ENCODE measurements at places on chromosomes 1 and 21. TPM values are rescaled to one million over a fixed set of nuclear protein-coding genes. Genes with fewer than 3 reads are reported as not detected.
A peak's percentile ranks its signal among the peaks of the same experiment; 100 is the strongest.

Gene SLC2A5
- total RNA-seq = not detected

Gene COL8A2
- total RNA-seq = 0.58 TPM

Gene SH2D1B
- total RNA-seq = 0.04 TPM

Gene PADI1
- 0.73 TPM for total RNA-seq

Gene INSRR
- total RNA-seq = not detected

Gene LENEP
- total RNA-seq = not detected

Gene SLC5A9
- total RNA-seq = not detected

Gene TCHHL1
- not detected for total RNA-seq

Gene COL11A1
- total RNA-seq = not detected

GRCh38 chr21:38806153-38806941, 618 bp downstream of the ETS2 start:
- no peak for DNase-seq

GRCh38 chr1:246151796-246152434, 355.2 kb downstream of the SMYD3 start:
- DNase-seq = no peak

DNA sequence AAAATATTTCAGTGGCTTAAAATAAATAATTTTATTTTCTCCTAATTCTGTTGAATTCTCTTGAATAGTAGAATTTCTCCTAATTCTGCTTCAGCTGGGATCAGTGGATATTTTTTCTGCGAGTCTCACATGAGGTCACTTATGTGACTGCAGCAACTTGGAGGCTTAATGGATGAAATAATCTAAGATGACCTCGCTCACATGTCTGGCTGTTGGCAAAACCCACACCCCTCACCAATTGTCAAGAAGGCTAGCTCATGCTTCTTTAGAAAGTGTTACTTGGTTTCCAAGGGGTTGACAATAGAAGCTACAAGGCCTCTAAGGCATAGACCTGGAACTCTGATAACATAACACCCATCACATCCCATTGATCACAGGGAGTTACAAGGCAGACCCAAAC, 156.9 kb upstream of the DPYD start:
- DNase-seq = no peak

GRCh38 chr1:215273838-215274516, 191.4 kb downstream of the KCNK2 start:
- peak; percentile 94 for DNase-seq

- no peak for DNase-seq
Observed at GRCh38 chr1:64798872-64799271, 54.0 kb downstream of the RAVER2 start.

GRCh38 chr1:89363196-89363595, 663 bp upstream of the GBP6 start:
- peak; percentile 62 for DNase-seq

DNA sequence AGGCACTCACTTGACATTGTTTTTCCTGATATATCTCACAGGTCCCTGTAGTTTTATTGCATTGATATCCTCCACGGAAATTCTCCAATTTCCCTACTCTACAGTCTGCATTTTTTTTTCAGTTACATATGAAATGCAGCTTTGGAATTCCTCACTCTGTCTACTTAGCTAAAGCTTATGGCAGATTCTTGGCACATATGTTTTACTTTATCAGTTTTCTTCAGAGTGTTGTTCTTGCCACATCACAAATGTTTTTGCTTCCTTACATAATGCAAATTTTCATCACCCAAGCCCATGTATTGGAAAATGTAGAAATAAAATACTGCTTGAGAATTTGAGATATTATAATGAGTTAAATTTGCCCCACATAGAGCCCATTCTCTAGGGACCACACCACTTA, 1895.1 kb downstream of the MRPL39 start:
- DNase-seq = no peak

GRCh38 chr1:10045480-10046355, 13.0 kb downstream of the UBE4B start:
- no peak for DNase-seq

DNA sequence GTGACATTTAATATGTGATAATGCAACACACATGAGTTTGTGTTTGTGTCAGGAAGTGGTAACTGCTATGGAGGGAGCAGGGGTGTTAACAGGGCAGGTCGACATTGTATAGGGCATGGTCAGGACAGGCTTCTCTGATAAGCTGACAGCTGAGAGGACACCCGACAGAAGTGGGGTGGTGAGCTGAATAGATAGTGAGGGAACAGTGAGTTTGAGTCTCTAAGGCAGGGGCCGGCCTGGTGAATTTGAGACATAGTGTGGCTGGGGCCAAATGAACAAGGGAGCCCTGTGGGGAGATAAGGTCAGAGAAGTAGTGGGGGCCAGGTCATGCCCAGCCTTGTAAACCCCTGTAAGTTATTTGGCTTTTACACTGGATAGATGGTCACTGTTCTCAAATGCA, 217.4 kb upstream of the KIAA0040 start:
- DNase-seq = no peak

DNA sequence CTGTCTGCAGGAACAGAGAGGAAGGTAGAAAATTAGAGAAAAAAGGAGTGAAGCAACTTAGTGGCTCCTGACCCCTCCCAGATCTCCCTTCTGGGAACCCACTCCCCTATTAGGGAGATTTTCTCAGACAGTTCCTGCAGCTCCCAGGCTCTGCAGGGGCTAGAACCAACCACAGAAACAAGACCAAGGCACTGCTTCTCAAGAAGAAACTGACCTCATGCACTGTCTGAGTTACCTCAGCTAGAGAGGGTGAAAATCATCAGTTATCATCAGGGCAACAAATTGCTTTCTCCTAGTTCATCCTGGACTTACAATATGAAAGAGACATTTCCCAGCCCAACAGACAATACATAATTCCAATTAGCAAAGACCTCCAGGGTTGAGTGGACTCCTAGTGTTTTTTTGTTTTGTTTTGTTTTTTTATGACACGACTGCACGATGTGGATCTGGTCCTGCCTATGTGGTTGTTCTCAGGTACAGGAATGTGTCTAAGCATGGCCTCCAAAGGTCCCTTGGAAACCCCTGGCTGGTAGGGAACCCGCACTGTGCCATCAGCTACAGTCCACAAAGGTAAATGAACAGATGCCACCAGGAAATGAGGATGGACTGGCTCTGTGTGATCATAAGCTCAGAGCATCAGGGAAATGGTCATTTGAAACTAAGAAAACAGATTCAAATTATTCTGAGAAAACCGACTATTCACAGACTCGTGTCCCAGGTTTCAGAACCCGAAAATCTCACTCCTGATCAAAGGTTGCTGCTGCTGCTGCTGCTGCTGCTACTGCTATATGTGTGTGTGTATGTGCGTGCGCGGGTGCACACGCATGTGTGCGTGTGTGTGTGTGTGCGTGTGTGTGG, 65.3 kb downstream of the LAMC2 start:
- DNase-seq = no peak

DNA sequence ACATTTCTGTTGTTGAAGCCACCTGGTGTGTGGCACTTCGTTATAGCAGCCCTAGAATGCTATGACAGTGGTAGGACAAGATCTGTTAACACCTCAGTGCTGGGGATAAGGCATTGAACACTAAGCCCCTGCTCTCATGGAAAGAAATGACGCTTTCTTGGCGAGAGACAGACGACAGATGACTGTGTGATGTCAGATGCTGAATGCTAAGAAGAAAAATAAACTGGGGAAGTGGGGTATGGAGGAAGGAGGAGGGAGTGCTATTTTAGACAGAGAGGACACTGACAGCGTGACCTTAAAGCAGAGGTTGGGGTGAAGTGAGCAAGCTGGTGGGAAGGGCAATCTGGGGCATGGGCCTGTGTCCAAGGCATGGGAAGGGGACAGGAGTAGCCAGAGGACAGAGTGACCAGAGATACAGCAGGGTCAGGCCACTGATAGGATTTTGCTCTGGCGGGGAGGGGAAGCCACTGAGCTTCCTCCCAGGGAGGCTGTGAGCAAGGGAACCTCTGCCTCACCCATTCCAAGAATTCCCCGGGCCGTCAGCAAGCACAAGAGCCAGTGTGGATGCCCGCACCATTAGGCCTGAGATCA, 15.2 kb downstream of the DOP1B start:
- no peak for DNase-seq

DNA sequence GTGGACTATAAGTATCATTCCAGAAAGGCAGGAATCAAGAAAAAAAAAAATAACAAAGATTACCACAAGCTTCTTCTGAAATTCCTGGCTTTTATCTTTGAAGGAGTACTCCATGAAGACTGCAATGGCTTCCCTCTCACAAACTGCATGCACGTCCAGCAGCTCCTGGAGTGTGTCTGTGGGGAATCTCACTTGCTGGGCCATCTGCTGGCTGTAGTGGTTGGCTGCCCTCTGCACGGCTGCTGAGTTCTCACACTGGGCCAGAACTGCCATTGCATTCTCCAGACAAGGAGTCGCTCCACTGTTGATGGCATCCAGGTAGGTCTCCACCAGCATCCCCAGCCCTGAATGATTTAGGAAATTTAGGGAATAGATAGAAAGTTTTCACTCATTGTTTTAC, 23.3 kb upstream of the GBP2 start:
- DNase-seq = peak; percentile 33

DNA sequence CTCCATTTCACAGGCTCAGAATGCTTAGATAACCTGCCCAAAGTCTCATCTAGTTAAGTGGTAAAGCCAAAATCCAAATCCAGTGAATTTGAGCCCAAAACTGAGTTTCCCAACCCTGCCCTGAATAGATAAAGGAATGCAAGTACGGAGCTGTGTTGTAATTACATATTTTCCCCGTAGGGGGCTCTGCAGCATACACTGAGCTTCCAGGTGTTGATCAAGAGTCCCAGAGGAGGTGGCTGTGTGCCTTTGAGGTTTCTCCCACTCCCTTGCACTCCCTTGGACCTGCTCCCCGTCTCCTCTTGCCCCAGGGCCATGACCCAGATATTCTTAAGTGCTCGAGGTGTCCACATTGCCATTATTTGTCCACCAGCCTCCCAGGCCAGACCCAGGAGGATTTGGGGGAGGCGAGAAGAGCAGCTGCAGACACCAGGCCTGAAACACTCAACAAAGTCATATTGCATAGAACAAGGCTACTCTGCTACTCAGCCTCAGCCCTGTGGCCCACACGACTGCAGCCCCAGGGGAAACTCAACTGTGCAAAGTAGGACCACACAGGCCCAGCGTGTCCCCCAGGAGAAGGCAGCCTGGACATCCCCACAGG, 18.4 kb upstream of the LY9 start:
- DNase-seq = peak; percentile 70

DNA sequence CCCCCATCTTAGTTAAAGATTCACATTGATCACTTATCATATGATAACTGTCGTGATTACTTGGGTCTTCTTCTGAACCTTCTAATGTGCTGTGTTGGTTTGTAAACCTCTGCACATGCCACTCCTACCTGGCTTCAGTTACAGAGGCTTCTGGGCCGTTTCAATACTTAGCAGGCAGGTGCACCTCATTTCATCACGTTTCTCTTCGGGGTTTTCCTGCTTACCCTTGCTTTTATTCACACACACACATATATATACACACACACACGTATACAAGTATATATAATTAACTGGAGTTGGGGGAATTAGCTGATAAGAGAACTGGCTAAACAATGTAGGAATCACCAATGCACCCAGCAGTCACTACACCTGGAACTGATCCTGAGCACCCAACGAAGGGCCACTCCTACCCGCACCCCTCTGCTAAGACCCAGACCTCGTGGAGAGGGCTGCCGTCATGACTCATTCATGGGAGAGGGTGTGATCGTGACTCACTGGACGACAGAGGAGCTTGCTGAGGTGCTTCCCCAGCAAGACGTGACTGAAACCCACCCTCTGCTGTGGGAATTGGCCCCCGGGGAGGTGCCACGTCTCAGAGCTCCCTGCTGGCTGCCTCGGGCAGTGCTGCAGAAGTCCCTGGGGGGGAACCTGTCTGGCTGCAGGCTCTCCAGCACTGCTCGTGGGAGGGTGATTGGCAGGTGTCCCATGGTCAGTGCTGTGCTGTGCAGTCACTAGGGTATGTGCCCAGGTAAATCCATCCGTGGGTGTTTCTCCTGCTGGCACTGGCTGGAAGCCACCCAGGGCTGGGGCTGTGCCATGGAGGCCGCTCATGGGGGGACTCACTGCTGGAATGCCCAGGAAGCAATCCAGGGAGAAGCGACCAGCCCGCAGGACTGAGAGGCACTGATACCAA, 166.6 kb downstream of the DYRK1A start:
- peak; percentile 86 for DNase-seq

DNA sequence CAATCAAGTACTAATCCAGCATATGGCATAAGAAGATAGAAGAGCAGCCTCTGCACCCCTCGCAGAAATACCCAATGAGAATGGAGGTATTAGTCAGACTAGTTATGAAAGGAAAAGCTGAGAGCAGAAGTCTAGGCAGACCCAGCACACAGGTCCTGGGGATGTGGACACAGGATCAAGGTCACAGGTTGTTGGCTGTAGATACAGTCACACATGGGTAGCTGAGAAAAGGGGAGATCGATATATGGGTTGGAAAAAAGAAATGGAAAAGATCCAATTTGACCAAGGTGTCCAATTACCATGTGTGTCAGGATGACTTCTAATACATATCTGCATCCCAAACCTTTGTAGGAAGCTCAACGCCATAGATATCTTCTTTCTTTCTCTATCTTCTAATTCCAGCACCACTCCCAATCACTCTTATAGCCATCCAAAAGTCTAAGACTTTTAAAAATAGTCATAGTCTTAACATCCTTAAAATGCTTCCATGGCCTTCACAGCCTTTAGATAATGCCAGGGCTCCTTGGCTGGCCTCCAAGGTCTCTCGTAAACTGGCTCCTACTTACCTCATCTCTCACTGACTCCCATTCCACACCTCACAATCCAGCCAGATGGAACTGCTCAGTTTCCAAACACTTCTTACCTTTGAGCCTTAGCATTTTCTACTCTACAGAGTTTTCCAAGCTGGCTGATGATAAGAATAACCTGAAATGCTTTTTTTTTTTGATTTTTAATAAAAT, 8.3 kb upstream of the ZC3H11B start:
- DNase-seq = peak; percentile 29

GRCh38 chr1:154607106-154607608, 829 bp downstream of the ADAR start:
- DNase-seq = peak; percentile 33

GRCh38 chr1:154453574-154454352, 48.3 kb upstream of the TDRD10 start:
- peak; percentile 31 for DNase-seq

- DNase-seq = peak; percentile 60
Observed at GRCh38 chr1:232880354-232880753, 70.1 kb upstream of the NTPCR start.

- DNase-seq = no peak
Observed at GRCh38 chr1:18632218-18632588, 1.6 kb downstream of the PAX7 start.

Data from PC-3 (cell line).